ENCODE measurements at places on chromosomes 12 and 14. TPM values are rescaled to one million over a fixed set of nuclear protein-coding genes. Genes with fewer than 3 reads are reported as not detected.
A peak's percentile ranks its signal among the peaks of the same experiment; 100 is the strongest.

DNA sequence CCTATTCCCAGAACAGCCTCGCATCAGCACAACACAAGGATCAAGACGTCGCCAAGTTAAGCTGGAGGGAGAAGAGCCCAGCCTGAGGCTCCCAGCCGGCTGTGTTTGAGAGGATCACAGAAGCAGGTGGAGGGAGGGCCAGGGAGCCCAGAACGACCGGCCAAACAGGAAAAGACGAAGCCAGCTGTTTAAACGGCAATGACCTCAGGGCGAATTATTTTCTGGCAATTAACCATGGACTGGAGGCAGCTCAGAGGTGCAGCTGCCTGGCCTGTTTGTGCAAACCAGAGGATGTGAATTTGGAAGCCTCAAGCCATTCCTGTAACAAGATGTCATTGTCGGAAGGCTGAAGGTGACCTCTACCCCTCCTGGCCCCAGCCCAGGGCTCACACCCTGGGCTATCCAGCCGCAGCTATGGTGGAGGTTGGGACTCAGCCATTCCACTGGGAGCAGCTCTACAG lies 175.8 kb upstream of the PRMT8 start:
- ATAC-seq, result peak; percentile 8

GRCh38 chr12:32272465-32272864 lies 126.9 kb upstream of the FGD4 start:
- ATAC-seq, result no peak

Gene CMKLR1
- total RNA-seq, result 0.09 TPM

Gene GAS2L3
- total RNA-seq, result 3.7 TPM

Gene FAM90A1
- 0.81 TPM for total RNA-seq

DNA sequence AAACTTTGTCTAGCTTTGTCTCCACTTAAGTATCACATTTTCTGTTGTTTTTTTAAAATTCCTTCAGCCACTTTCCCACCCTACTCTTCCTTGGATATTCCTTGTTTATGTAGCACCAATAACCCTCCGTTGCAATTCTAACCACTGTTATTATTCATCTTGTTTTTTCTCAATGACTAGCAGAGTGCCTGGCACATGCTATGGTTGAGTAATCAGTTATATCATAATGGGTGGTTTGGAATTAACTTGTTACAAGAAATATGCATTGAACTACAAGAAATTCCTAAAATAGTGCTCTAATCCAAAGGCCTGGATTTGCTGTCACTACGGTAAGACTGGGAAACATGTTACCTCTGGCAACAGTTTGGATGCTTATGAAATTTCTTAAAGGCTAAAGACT lies 756.6 kb downstream of the NOVA1 start:
- no peak for ATAC-seq

GRCh38 chr12:120759591-120760348 lies 34.1 kb downstream of the ACADS start:
- ATAC-seq, result no peak

Gene CCDC60
- total RNA-seq, result 0.56 TPM

DNA sequence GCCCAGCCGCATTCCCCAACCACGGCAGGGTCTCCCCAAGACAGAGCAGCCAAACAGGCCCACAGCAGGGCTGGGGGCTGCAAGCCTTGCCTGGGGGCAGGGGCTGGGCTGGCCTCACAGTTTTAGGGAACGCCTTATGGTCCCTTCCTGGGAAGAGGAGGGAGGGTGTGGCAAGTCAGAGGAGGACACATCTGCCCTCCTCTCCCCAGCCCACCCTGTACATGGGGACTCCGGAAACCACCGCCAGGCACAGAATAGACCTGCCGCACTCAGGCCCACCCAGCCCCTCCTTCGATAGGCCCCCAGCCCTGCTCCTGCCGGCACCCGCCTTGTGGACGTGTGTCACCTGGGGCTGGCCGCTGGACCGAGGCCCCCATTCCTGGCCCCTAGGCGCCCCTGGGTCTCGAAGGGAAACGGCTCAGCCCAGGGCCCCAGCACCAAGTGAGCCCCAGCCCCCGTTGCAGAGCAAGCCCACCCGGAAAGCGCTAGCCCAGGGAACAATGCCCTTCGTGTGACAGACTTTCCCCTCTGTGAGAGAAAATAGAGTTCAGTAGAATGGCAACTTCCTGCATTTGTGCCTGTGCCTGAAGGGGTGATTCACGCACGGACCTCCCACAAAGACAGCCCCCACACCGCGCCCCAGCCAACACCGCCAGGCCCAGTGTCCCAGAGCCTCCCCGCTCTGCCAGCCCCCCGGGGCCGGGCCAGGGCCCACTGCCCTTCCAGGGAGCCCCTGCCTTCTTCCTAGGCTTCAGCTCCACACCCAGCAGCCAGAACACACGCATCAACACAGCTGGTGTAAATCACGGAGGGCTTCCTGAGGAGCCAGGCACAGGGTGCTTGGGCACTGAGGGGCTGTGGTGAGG lies 12.0 kb upstream of the NUDT14 start:
- ATAC-seq, result peak; percentile 4

DNA sequence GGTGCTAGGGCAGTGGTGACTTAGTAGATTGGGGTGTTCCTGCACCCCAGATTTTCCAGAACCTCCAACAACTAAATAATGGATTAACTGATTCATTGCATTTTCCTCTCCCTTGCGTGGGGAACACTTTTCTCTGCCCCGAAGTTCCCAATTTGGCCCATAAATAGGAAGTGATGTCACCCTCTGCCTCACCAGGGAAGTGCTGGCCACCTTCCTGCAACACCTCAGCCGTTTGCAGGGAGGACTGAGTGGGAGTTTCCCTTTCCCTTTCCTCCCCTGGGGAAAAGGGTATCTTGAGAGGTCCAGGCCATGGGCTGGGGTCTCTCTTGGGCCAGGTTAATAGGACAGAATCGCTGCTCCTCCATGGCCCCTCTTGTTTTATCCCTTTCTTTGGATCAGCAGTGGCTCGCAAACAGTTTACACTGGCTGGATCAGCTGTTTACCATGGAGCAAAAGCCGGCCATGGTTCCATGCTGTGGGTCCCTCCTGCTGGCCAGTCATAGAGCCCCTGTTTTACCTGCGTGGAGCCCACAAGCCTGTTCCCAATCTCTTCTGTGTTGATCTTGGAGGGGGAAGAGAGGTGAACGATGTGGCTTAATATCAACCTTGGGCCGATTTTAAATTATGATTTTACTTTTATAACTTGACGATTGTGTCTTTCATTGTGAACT lies 91.6 kb upstream of the VRK1 start:
- no peak for ATAC-seq

DNA sequence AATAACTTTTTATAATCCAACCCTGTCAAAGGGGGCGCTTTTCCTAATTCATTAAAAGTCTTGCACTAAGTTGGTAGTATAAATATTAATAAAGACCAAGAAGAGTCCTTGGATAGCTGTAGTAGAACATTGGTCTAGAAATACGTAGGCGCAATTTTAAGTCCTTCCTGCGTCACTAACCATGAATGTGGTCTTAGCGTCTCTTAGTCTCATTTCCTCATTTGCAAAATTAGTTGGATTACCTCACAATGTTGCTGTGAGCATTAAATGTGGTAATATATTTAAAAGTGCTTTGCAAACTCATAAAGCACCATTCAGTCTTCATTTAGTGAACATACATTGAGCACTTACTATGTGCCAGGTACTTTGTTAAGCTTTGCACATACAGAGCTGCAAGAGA lies 149.7 kb downstream of the AEBP2 start:
- no peak for ATAC-seq

GRCh38 chr12:107523775-107524535 lies 161.6 kb upstream of the PWP1 start:
- no peak for ATAC-seq

DNA sequence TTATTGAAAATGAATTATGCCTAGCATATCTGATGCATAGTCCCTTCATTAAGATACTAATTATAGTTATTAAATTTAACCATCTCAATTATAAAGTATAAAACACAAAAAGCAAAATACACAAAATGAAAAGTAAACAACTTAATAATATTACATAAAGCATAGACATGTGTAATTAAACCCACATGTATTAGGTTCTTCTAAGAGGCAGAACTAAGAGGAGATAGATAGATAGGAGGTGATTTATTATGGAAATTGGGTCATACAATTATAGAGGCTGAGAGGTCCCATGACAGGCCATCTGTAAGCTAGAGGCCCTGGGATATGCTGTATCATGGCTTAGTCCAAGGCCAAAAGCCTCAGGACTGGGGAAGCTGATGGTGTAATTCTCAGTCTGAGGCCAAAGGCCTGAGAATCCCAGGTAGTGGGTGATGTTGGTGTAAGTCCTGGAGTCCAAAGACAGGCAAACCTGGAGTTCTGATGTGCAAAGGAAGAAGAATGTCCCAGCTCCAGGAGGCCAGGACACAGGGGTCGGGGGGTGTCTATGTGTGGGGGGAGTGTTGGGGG lies 953.3 kb downstream of the TRHDE start:
- ATAC-seq, result no peak

Gene KRT2
- not detected for total RNA-seq

Gene GLTP
- 30.8 TPM for total RNA-seq

DNA sequence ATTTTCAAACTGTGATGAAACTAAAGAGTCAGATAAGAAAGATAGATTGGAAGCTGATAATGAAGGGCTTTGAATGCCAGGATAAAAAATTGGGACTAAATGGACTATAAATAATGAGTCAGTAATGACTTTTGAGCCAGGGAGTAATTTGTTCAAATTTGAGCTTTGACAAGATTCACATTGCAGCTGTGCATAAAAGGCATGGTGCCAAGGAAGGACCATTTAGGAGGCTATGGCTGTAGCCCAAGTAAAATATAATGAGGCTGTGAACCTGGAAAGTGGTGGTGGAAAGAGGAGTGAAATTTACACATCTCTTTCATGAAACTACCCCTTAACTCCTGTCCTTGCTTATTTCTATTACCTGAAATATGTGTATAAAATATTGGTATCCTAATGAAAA lies 218.5 kb downstream of the SLC6A15 start:
- no peak for ATAC-seq

- ATAC-seq, result no peak
These were observed 178.5 kb upstream of the PRICKLE1 start for GRCh38 chr12:42767998-42768397.

GRCh38 chr14:102655137-102655536 lies 62.7 kb downstream of the RCOR1 start:
- no peak for ATAC-seq

DNA sequence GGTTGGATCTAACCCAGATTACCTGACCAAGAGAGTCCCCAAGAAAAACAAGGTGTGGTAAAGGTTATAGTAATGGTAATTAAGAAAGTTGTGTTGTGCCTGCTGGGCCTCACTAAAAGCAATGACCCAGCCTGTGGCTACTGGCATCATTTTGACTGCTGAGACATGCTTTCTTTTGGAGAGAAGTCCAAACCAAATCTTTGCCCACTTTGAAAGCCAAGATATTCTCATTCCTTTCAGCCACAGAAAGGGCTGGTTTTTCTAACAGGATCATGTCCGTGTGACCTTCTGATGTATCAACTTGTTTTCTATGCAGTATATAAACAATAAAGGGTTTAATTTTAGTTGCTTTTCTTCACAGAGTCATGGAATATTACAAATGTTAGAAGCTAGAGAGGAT lies 388.6 kb downstream of the RAD51B start:
- ATAC-seq, result no peak

DNA sequence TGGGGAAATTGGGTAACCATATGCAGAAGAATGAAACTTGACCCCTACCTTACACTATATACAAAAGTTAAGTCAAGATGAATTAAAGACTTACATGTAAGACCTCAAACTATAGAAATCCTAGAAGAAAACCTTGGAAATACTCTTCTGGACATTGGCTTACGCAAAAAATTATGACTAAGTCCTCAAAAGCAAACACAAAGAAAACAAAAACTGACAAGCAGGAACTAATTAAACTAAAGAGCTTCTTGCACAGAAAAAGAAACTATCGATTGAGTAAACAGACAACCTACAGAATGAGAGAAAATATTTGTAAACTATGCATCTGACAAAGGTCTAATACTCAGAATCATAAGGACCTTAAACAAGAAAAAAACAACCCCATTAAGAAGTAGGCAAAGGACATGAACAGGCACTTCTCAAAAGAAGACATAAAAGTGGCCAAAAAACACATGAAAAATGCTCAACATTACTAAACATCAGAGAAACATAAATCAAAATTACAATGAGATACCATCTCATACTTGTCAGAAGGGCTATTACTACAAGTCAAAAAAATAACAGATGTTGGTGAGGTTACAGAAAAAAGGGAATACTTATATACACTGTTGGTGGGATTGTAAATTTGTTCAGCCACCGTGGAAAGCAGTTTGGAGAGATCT lies 37.0 kb upstream of the CFAP54 start:
- ATAC-seq, result no peak

Gene YLPM1
- total RNA-seq, result 84.6 TPM

DNA sequence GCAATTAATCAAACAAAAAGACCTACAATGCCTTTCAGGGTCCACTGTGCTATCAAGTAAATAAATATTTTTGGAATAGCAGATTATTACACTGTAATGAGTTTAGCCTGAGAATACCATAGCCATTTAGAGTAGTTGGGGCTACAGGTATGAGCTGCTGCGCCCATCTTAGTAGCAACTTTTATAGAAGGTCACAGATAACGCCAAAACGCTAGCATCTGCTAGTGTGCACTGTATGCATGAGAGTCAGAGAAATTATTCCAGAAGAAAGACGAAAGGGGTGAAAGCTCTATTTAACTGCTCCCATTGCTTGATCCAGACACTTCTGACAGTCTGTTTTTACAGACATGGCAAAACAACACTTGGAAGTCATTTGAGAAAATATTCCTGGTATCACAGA lies 48.5 kb upstream of the SLC2A13 start:
- no peak for ATAC-seq

DNA sequence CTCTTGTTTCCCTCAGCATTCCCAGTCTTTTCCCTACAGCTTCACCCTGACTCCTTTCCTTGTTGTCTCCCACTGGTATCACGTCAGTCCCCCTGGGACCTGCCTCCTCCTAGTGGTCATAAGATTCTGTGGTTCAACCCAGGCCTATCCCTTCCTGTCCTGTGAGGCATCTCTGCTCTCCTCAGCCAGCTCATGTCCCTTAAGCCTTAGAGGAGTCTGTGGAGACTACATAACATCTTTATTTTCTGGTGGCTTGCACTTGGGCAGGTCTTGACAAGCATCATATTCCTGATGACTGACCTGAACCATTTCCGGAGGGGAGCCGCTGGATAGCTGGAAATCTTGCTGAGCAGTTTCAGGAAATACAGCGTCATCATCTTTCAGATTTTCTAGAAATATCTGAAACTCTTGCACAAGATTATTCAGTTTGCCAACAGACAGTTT lies 688 bp downstream of the C12orf71 start:
- ATAC-seq, result no peak

GRCh38 chr12:58254463-58255100 lies 313.2 kb downstream of the ATP23 start:
- ATAC-seq, result no peak

- no peak for ATAC-seq
These were observed 75.4 kb downstream of the RNF34 start for GRCh38 chr12:121475279-121475678.

- ATAC-seq, result peak; percentile 70
These were observed 82.0 kb upstream of the HMGA2 start for GRCh38 chr12:65742018-65743010.
